ENCODE measurements at places on chromosomes 3 and 15.

DNA sequence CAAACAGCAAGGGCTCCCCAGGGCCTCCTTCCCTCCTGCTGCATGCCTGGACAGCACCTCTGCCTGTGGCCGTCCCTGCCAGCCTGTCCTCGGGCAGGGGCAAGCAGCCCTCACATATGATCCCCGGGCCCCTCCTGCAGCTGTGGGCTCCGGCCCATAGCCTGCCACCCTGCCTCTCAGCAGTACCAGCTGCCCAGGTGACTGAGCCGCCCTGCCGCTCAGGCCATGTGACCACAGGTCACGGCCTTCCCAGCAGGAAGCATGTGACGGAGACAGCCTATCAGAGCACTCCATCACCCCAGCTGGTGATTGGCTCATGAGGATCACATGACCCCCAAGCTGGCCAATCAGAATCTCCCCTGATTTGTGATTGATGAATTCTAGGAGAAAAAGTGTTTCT, 23.9 kb downstream of the ALDH1L1 start:
- no peak for DNase-seq

DNA sequence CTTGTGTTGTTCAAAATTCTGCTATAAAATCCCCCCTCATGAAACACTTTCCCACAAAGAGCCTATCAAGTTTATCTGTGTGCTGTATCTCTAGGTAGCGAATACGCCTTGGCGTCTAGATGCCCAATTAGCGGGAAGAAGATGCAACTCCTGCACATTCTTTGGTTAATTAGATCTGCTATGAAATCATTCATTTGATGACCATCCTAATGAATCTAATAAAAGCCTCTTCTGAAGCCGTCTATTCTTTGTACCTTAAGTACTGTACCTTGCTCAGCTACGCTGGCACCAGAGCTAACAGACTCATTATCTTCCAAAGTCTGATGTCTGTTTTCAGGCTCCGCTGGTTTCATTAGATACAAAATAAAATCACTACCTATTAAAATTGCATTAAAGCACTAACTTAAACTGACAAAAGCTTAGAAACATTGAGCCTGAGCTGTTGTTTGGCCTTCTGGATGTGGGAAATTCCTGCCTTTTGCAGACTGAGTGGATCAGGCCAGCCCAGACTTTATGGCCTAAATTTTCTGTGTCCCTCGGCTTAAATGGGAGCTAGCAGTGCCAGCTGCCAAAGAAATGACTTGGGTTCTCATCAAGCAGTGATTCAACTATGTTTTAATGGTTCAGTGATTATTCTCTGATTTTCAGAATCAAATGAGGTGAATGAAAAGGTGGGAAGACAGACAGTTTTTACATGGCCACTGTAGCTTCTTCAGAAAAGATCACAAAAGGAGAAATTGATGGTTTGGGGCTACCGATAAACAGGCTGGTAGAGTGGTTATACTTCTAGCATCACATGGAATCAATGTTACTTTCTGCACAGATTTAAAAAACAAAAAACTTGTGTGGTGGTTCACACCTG, 28.4 kb upstream of the CHST2 start:
- DNase-seq = no peak

GRCh38 chr3:108073764-108074431, 16.9 kb downstream of the CD47 start:
- DNase-seq = no peak

DNA sequence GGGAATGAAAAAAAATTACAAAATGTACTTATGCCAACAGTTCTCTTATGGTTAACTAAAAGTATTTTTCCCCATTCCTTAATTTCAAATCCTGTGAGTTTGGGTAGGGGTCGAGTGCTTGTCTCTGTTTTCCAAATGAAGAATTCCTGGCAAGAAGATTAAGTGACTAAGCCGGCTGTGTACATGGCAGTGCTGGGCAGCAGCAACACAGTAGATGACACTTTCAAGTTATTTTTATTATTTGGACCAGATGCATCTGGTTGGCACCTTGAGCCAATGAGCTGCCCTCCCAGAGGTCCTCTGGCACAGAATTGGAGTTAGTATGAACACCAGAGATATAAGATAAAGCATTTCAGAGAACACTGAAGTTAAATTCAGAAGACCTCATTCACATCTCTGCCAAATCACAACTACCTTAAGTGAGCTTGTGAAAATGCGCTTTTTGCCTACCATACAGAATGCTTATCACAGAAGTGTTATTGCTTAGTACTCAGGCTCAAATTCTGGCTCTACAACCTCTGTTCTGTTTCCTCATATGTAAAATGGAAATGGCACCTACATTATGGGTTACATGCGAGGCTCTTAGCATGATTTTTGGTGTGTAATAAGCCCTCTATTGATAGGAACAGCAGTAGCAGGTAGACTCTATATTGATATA, 256.9 kb downstream of the UBE2E2 start:
- DNase-seq = no peak

DNA sequence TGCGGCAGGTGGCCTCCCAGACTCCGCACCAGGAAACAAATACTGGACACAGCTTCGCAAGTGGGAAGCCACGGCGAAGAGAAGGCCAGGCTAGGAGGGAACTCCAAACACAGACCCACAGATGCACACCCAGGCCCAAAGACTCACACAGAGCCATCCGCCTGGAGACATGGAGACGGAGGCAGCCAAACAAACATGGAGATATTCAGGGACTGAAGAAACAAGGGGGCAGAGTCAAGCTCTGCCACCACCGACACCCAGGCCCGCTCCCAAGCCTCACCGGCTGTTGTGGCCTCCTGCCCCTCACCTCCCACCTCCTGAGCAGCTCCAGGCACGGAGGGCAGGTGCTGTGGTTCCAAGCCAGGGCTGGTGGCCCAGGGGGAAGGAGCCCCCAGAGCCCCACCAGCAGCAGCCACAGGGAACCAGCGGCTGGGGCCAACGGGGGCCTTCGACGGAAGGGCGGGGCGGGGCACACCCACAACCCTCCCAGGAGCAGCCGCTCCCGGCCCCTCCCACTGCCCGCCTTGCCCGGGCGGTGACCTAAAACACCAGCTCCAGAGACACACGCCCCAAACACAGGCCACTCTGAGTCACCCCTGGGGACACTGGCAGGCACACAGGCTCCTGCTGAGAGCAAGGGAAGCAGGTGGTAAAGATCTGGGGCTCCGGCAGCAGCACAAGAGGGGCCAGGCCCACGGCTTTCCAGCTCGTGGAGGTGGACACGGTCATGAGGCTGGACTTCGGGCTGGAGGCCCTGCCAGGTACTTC, 31.9 kb downstream of the TNK2 start:
- DNase-seq = no peak

DNA sequence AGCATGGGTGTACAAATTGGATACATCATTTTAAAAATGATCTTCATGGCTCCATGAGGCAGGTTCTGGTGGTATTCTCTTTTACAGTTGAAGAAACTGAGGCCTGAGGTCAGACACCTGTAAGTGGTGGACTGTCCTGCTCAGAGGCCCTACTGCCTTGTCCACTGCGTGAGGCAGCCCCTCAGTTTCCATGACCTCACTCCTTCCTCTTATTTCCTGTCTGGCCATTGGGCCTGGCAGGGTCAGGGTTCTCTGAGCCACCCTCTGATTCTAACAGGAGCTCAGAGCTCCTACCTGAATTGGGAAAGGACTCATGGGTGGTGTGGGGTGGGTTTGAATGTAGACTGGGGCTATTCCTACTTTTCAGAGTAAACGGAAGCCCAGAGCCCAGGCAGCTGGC, 17.5 kb downstream of the PLEKHO2 start:
- no peak for DNase-seq

GRCh38 chr3:152126260-152126659, 142.5 kb upstream of the MBNL1 start:
- no peak for DNase-seq

DNA sequence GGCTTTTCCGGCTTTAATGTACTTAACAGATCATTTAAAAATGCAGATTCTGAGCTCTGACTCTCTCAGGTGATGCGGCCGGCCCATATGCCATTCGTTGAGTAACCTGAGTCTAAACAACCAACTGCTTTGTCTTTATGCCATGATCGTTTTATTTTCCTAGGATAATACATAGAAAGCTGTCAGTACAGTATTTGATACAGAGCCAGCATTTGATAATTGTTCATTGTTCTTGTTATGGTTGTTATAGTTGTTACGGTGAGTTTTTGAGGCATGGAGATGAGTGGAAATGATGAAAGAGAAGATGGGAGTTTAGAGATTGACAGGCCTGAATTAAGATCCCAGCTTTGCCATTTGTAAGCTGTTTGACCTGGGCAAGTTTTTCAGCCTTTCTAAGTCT, 40.0 kb downstream of the TMEM45A start:
- no peak for DNase-seq

DNA sequence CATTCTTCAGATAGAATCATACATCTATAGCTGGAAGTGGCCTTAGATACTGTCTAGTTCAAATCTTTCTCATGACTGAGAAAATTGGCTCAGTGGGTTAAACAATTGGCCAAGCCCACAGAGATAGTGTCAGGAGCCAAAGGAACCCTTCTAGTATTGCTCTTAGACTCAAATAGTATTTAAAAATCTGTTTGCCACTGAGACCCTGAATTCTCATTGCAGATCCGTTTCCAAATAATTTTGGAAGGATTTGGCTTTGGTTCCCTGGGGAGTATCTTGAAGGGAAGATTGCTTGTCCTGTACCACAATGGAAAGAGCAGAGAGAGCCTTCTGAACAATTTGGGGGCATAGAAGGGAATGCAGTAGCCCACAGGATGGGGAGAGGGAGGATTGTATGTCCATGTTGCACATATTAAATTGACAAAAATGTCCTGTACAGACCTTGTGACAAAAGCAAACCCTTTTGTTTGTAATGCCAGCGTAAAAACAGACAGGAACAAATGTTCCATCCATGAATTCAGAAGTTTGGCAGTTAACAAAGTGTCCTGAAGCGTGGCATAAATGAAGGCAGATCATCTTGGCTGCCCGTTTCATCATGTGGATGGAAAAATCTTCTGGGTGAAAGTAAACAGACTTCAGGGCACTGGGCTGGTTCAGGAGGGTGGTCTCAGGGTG, 156.4 kb upstream of the RASGRP1 start:
- DNase-seq = no peak

DNA sequence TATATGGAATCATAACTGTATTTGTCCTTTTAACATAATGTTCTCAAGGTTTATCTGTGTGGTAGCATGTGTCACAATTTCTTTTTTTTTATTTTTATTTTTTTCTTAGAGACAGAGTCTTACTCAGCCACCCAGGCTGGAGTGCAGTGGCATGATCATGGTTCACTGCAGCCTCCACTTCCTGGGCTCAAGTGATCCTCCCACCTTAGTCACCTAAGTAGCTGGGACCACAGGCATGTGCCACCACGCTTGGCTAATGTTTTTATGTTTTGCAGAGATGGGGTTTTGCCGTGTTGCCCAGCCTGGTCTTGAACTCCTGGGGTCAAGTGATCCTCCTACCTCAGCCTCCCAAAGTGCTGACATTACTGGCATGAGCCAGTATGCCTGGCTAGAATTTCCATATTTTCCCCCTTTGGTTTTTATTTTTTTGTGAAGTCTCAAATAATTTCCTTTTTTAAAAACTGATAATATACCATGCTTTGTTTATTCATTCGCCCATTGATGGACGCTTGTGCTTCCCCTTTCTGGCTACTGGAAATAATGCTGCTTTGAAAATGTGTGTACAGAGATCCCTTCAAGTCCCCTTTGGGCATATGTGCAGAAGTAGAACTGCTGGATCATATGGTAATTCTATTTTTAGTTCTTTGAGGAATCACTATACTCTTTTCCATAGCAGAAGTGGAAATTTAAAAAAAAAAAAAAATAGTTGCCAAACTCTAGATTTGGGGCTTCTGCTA, 28.4 kb downstream of the TMEM40 start:
- DNase-seq = no peak

DNA sequence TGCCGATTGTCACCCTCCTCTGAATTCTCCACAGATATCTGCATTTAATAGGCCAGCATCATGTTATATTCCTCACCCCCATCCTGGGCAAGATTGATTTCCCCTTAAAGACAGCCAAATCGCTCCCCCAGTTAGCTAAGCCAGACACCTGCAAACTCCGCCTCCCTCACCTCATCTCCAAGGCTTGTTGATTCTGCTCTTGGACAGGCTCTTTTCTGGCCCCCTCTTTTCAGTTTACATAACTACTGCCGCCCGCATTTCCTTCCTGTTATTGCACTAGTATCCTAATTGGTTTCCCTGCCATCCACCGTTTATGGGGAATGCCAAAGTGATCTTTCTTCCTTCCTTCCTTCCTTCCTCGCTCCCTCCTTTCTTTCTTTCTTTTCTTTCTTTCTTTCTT, 214.7 kb upstream of the MRPL3 start:
- no peak for DNase-seq

DNA sequence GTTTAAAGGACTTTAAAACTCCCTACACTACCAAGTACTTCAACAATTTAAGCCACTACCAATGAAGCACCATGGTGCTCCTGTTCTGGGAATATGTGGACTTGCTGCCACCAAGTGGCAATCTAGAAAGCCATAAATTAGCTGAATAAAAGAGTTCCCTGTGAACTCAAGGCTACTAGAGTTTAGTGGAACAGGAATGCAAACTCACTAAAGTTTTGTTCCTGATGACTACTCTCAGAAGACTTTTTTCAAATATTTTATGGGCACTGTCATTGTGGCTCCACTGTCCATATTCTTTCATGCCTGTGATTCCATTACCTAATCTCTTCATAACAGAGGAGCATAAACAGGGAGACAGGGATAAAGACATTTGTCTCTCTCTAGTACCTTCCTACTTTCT, 63.9 kb downstream of the TMCC1 start:
- DNase-seq = no peak

DNA sequence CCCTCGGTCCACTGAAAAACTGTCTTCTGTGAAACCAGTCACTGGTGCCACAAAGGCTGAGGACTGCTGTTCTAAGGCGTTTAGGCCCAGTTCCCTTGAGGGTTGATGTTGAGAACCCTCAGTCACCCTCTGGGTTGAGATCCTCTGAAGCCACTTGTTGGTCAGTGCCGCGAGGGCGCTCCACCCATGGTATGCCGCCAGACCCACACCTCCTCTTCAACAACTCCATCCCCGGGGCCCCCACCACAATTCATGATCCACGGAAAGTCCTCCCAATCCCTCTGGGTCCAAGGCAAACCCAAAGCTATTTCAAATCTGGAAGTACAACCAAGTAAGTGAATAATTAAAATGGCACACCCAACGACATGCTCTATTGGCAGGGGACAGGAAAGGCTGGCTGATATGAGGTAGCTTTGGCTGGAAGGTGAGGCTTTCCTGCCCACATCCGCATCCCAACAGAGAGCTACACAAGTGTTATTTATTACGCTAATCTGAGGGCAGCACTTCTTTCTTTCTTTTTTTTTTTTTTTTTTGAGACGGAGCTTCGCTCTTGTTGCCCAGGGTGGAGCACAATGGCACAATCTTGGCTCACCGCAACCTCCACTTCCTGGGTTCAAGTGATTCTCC, 58.1 kb downstream of the XXYLT1 start:
- DNase-seq = no peak

DNA sequence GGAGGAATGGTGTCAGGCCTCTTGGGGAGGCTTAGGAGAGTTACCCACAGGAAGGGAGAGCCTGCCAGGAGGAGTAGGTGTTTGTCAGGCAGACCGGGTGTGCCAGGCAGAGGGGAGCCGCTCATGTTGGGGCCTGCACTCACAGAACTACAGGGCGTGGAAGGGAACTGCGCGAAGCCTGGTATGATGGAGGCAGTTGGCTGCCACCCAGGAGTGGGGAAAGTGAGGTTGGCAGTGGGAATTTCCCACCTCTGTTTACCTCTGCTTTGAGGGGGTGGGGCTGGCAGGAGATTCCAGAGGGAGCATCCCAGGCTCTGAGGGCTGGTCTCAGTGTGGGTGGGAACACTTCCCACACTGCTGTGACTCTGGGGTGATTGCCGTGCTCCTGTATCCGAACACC, 99.9 kb downstream of the SLCO3A1 start:
- no peak for DNase-seq
